Substantia nigra (tissue), 51 donors: ENCODE measurements at places on chromosomes 13 and 19.

DNA sequence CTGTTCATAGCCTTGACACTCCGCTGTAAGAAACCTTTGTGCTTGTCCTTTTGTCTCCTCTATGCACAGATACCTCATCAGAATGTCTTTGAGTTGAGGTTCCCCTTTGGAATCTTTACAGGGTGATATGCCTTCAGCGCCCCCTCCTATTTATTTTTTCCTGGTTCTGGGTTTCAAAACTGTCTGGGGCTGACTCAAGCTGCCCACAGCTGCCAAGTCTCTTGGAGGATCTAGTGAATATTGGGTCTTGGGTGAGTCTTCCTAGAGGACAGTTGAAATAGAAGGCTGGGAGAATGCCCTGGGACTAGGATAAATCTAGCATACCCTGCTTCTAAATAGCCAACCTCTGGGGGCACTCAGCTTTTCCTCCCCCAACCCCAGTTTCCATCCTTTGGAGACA, 930 bp downstream of the ZNF136 start:
- no peak for DNase-seq

- DNase-seq: no peak
Measured at GRCh38 chr13:45989607-45990006, 62.9 kb downstream of the ZC3H13 start.

GRCh38 chr13:74476365-74476764, 342.2 kb upstream of the KLF12 start:
- DNase-seq: no peak

DNA sequence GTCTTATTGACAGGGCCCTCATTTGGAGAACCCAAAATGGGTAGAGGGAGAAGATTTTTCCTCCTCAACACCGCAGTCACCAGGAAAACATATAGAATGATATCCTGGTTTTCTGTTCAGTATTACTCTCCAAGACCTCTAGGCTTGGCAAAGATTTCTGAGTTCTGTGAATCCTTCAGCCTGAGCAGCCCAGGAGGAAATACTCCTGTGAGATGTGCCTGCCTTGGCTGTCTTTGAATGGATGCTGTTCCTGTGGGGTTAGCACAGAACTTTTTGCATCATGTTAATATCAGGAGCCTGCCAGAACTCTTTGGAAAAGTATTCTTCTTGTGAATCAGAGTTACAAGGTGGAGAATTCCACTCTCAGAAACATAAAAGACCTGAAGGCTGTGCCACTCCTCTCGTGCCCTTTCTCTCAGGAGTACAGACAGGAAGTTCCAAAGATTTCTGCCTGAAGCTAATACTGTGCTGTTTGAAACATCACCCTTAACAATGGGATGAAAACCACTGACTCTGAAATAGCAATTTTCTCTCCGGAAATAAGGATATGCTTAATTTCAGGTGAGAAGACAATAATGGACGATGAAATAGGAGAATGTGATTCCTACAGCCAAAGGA, 520.1 kb upstream of the NBEA start:
- DNase-seq: no peak

- DNase-seq: no peak
Measured at GRCh38 chr13:65789815-65790214, 1440.3 kb downstream of the PCDH9 start.

DNA sequence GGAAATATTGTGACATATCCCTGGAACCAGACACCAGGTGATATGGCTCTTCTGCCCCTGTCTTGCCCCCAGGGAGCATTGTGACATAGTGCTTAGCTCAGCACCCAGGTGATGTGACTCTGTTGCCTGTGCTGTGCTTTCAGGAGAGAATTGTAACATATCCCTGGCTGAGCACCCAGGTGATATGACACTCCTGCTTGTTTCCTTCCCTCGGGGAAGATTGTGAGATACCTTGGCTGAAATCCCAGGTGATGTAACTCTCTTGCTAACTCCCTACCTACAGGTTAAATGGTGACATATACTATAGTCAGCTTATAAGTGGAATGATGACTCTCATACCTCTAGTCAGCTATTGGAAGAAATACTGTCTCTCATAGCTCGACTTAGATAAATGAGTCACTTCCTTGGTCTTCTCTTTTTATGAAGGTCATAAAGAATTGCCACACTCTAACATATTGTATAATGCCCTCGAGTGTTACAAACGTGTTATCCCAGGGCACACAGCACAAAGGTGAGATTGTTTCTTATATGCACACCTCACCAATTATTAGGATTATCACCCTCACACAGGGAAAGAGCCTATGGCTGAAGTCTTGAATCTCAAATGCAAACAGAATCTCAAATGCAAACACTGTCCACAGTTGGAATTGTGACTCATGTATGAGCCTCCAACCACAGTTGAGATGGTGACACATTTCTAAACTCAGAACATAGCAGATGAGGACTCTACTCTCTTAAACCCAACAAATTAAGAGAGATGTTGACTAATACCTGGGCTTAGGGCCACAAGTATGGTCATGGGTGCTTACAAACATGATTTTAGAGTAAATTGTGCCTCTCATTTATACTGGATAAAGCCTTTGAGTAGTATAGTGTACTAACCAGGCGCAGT, 32.7 kb upstream of the ZNF254 start:
- no peak for DNase-seq

GRCh38 chr19:2627855-2628254, 74.6 kb downstream of the GNG7 start:
- no peak for DNase-seq
